ENCODE measurements at places on chromosomes 6 and 20. TPM values are rescaled to one million over a fixed set of nuclear protein-coding genes. Genes with fewer than 3 reads are reported as not detected.

DNA sequence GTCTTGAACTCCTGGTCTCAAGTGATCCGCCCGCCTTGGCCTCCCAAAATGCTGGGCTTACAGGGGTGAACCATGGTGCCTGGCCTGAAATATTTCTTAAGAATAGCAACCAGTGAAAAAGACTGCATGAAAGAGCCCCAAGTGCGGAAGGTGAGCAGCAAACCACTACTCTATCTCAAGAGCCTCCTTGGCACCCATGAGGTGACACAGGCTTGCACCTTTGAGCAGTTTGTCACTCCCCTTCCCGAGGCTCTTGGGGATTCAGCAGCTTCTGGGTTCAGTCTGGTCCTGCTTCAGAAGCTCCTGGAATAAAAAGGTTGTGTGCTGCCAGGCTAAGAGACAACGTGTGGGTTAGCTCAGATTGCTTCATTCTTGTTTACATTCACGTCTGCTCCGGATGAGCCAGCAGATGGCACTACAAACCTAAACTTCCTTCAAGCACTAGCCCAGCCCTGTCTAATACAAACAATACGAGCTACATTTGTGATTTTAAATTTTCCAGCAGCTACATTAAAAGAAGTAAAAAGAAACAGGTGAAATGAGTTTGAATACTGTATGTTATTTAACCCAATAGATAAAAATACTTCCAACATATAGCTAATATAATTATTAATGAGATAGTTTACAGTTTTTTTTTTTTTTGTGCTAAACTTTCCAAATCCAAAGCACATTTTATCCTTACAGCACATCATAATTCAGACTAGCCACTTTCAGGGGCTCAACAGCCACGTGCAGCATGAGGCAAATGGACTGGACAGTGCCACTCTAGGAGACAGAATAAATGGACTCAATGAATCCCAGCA lies 46.2 kb downstream of the GJA10 start:
- peak; percentile 89 for DNase-seq
- no peak overlapping the region for H3K4me3 ChIP-seq
- peaks cover 2% of the 10 kb centered on the region for H3K4me1 ChIP-seq
- H3K27me3 ChIP-seq = no peaks in the 10 kb centered on the region
- no peaks in the 10 kb centered on the region for H3K36me3 ChIP-seq

DNA sequence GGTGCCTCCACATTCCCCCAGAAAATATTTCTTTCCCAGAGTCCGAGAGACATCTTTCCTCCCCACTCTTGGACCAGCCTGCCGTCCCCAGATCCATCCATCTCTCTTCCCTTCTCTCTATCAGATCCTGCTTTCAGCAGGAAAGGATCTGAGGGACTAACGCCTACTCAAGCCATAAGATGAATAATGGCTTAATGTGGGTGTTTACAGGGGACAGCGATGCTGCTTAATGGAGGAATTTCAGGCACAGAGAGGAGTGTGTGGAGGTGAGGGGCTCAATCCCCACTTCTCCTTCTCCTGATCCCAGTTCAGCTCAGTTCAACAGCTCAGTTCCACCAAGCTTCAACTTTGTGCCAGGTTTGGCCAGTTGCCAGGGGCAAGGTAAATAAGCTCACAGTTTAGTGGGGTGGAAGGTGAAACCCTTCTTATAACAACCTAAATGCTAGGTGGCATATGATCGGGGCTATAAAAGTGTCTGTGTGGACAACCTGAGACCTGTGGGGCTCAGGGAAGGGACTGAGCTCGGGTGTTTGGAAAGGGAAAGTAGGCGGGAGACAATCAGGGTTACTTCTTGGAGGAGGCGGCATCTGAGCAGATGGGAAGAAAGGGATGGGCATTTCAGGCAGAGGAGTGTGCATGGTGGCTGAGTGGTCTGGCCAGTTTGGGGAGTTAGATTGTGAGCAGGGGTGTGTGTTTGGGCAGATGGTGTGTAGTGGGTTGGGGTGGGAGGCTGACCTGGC lies 55.8 kb downstream of the CDH22 start:
- H3K27me3 ChIP-seq = peaks cover 35% of the 10 kb centered on the region
- no peak overlapping the region for H3K27ac ChIP-seq
- no peak overlapping the region for H3K4me3 ChIP-seq
- no peaks in the 10 kb centered on the region for H3K4me1 ChIP-seq
- no peaks in the 10 kb centered on the region for H3K36me3 ChIP-seq
- no peak for DNase-seq

- no peaks in the 10 kb centered on the region for H3K36me3 ChIP-seq
- no peak overlapping the region for H3K4me3 ChIP-seq
- no peak for DNase-seq
- H3K27me3 ChIP-seq = no peaks in the 10 kb centered on the region
- no peaks in the 10 kb centered on the region for H3K4me1 ChIP-seq
Observed at GRCh38 chr6:80488190-80488589, 381.7 kb downstream of the BCKDHB start.

DNA sequence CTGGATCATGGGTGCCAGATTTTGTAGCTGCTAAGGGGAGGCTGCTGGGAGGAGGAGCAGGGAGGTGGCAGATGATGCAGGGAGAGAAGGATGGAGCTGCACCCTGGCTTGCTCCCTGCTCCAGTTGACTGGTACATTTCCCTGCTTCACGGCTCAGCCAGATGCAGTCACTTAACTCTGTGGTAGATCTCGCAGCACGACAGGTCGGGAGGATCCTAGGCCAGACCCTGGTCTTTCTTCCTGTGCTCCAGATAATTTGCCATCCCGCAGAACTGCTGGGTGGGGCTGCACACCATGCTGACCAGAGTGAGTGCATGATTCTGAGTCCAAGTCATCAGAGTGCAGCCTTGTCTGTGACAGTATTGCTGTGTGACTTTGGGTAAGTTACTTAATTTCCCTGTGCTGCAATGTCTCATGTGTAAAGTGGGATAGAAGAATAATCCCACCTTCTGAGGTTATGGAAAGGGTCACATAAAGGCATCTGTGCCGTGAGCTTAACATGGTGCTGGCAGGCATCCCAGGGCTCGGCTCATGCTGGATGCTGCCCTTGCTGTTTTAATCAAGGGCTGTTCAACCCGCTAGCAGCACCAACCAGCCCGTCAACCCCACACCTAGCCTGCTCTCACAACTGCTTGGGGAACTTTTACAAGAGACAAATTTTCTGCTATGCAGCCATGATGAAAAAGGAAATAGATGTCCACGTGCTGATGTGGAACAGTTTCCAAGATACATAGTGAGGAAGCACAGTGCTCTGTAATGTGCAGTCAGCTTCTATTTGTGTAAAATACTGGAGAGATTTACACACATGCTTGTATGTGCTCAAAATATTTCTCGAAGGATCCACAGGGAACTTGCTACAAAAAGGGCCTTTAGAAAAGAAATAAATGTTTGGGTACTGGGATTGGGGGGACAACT lies 257.9 kb downstream of the CDH26 start:
- H3K4me3 ChIP-seq = no peak overlapping the region
- no peaks in the 10 kb centered on the region for H3K27me3 ChIP-seq
- no peaks in the 10 kb centered on the region for H3K4me1 ChIP-seq
- H3K36me3 ChIP-seq = no peaks in the 10 kb centered on the region
- peak; percentile 18 for DNase-seq

GRCh38 chr20:63098195-63098810 lies 91.5 kb upstream of the BHLHE23 start:
- H3K27me3 ChIP-seq = peaks cover 29% of the 10 kb centered on the region
- no peak for DNase-seq
- no peak overlapping the region for H3K27ac ChIP-seq
- H3K4me3 ChIP-seq = no peak overlapping the region
- no peaks in the 10 kb centered on the region for H3K36me3 ChIP-seq

DNA sequence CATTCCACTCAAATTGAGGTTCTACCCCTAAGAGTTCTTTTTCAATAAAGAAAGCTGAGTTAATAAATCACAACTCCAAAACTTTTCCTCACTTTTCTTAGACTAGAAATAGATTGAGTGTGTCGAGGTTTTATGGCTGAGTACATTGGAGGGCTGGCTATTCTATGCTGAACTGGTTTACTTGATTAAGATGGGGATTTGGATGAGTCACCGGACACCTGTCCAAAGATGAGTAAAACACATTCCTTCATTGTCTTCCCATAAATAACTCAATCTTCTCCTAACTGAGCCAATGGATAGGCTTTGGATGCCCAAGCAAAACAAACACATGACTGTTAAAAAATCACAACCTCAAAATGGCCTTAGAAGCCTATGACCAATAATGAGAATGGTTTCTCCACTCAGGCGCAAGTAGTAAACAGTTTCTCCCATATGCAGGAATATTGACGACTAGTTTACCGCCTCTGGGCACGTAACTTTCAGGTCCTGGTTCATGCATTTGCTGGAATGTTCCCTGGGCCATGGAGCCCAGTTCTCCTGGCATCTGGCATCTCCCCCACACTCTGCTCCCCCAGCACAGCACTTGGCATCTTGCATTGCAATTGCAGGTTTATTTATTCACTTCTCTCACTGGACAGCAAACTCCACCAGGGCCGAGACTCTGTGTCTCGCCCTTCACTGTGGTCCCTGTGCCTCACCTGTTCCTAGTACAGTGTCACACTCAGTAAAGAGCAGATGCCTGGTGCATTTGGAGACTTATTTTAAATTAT lies 43.9 kb downstream of the BCAS1 start:
- H3K36me3 ChIP-seq = no peaks in the 10 kb centered on the region
- peaks cover 5% of the 10 kb centered on the region for H3K4me1 ChIP-seq
- no peak overlapping the region for H3K27ac ChIP-seq
- no peaks in the 10 kb centered on the region for H3K27me3 ChIP-seq

GRCh38 chr6:161232467-161232866 lies 41.4 kb downstream of the AGPAT4 start:
- no peak overlapping the region for H3K4me3 ChIP-seq
- DNase-seq = no peak
- no peaks in the 10 kb centered on the region for H3K27me3 ChIP-seq
- peaks cover 3% of the 10 kb centered on the region for H3K4me1 ChIP-seq
- no peak overlapping the region for H3K27ac ChIP-seq
- no peaks in the 10 kb centered on the region for H3K36me3 ChIP-seq

GRCh38 chr6:43840490-43841218 lies 70.6 kb downstream of the VEGFA start:
- H3K36me3 ChIP-seq = no peaks in the 10 kb centered on the region
- DNase-seq = peak; percentile 73
- H3K4me1 ChIP-seq = no peaks in the 10 kb centered on the region

The CST4 gene
- not detected for total RNA-seq

The PPP1R3G gene
- 0.58 TPM for total RNA-seq
